Aorta (tissue), 5 donors: ENCODE measurements at places on chromosomes 2 and 18. TPM values are rescaled to one million over a fixed set of nuclear protein-coding genes. Genes with fewer than 3 reads are reported as not detected.

DNA sequence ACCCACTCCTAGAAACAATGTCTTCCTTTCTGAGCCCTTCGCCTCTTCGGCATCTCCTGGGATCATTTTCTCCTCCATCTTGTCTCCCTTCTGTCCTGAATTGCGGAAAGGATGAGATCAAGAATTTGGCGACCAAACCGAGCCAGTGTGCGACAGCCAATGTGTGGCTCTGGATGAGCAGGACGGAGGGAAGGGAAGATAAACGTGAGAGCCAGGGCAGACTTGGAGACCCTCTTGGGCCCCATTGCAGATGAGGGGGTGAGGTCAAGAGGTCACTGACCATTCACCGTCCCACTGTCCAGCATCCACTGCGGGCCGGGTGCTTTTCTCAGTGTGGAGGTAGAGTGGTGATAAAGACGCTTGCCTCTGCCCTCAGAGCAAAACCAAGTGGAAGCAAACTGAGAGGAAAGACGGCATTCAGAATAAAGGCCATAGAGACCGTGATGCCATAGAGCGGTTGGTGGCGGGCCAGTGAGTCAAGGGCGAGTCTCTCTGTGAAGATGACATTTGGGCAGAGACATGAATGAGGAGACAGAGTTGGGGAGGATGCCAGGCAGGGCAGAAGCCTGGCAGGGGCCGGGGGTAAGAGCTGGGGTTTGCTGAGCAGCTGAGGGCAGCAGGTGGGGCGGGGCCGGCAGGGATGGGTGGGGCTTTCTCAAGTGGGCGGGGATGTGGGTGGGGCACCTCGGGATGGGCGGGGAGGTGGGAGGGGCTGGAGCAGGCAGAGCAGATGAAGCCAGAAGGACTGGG, 55.6 kb downstream of the ACAA2 start:
- no peak for DNase-seq

GRCh38 chr2:142920571-142920970, 43.1 kb downstream of the KYNU start:
- no peak for DNase-seq

Gene GALNT13
- 4.9 TPM for total RNA-seq

GRCh38 chr2:99624677-99625076, 134.9 kb upstream of the REV1 start:
- DNase-seq, result no peak

Gene CCDC74B
- 1.3 TPM for total RNA-seq

DNA sequence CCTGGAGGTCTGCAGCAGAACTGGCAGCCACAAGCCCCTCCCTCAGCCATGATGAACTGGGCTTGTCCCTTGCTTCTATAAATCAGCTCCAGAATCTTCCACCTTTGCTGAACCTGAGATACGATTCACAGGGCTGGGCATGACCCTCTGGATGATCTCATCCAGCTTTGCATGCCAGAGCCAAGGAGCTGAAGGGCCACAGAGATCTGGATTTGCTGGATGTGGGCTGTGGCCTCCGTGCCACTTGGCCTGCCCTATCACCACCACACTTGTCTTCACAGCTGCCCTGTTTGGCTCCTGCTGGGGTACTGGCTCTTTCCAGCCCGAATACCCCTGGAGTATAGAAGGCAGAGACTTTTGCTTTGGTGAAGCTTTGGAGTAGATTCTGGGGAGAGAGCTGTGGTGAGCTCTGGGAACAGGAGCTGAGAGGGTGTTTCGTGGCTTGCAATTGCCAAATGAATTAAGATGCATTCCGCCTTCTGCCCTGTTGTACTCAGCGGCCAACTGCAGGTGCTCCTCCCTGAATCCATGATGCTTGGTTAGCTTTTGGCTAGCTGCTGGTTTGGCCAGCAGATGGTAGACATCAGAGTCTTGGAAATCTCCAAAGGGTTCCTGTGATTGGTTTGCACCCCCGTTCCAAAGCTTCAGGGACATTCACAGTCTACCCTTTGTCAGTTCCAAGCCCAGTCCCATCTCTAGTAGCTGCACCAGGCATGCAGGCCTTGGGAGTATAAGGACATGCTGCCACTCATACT, 30.9 kb upstream of the GIGYF2 start:
- no peak for DNase-seq

DNA sequence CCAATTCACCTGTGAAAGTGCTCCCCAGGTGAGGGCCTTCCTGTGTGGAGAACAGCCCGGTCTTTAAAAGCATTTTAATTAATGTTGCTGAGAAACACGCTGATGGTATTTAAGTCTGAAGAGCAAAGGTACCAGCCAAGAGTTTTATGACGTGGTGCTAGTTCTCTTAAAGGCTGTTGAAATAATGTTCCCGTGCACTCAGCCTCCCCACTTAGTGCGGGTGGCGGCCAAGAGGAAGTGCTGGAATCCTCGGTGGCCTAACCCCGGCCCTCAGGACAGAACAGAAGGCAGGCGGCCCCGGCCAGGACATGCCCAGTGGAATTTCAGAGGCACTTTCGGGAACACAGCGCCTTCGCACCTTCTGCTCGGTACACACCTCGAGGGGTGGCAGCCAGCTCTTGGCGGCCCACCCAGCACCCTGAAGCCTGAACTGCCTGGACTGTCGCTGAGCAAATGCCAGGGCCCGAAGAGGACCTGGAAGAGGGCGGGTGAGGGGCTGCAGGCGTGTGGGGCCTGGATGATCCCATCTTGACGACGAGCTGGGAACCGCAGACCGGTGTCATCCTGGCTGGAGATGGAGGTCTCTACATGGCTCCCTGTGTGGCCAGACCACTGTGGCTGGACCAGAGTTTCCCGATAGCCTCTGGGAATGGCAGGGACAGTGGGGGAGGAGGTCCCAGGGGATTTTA, 142.9 kb downstream of the ASB1 start:
- DNase-seq, result no peak

DNA sequence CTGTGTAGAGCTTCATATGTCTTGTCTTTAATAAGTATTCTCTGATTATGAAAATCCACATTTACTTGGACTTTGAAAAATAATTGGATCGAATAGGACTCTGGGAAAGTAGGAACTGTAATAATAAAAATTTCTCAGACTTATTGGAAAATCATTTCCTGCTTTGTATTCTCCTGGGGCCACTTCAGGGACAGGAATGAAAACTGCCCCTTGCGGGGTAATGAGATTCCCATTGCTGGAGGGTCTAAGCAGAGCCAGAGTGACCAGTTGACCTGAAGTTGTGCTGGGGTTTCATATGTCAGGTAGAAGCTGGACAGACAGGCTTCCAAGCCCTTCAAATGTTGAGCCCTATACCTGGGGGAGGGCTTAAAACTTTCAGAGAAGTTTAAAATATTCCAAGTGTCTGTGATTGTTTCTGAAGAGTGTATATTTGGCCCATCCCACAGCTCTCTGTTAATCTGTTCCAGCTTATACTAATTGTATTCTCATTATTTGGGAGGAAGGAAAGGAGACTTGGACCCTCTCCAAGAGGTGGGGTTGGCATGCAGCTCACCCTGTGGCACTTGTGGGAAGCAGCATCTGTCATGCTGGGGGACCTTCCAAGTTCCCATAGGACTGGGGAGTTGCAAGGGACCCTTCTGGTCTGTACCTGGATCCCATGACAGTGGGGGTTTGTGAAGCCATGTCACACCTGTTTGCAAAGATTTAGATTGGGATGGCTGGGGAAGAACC, 268.7 kb upstream of the ATP5MC3 start:
- no peak for DNase-seq
